ENCODE measurements at places on chromosomes 12 and 14.

- DNase-seq: no peak
These were observed 15.7 kb downstream of the PLEKHG7 start for GRCh38 chr12:92718483-92718990.

DNA sequence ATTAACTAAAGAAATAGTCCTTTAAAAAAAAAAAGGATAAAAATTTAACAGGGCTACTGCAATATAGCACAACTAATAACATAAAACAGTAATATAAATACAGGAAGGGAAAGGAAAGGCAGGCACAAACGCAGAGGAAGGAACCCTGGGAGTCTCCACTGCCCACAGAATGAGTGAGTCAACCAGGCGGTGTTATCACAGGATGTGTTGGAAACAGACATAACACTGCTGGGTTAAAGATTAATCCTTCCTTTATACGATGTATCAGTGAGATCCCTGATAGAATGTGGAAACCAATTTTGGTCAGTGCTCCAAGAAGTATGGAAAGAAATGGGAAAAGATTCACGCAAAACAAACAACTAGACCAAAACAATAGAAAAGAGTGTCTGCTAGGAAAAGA lies 47.9 kb downstream of the FGD6 start:
- no peak for DNase-seq

DNA sequence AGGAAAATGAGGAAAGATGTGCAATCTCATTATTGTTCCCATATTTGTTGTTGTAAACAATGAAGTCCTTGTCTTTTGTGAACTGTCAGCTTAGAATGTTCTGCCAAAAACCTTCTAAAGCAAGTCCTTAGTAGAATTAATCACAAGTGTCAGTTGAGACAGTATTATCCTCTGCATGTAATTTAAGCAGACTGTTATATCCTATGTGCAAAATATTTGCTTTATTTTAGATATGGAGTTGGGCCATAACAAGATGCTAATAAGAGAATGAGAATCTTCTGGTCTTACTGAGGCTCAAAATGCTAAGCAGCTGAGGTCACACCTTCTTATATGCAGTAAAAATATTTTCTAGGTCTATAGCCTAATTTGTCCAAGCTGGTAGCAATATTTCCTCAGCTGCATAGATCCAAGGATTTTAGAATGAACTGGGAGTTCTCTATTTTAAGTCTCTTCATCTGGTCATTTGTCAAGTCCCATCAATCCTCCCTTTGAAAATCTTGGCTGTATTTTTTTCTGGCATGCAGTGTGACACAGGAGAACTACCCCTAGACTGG lies 222.3 kb upstream of the NAV3 start:
- no peak for DNase-seq

GRCh38 chr14:94690486-94690885 lies 78.3 kb downstream of the SERPINA3 start:
- DNase-seq: no peak

- DNase-seq: no peak
These were observed 57.8 kb downstream of the GPR135 start for GRCh38 chr14:59407246-59408010.

DNA sequence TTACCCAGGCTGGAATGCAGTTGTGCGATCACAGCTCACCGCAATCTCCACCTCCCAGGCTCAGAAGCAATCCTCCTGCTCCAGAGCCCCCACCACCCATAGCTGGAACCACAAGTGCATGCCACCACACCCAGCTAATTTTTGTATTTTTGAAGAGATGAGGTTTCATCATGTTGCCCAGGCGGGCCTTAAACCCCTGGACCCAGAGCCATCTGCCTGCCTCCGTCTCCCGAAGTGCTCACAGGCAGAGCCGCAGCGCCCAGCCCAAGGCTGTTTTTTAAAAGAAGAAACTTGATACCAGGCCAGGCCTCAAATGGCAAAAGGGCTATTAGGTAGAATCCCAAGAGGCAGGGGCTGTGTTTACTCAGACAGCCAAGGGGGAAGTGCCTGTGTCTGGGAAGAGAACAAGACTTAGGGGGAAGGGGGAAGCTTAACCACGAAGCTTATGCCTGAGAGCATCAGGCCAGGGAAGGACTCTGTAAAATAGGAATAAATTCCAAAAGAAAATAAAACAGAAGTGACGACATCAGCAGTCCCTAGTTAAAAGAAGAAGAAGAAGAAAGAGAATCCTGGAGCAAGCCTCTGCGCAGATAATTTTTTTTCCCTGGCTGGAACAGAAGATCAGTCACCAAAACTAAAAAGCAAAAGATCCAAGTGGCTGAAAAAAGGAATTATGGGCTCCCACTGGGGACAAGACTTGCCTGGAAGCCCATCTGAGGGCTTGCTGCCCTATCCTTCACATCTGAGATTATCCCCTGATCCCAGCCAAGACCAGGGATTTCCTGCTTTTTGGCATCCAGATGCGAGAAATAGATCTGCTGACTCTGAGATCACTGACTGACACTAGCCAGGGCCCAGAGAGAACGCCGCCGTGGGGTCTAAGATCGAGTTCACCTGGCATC lies 170.5 kb downstream of the NDUFA12 start:
- no peak for DNase-seq

- no peak for DNase-seq
These were observed 12.6 kb downstream of the DLK1 start for GRCh38 chr14:100739306-100739705.

- DNase-seq: no peak
These were observed 164.5 kb upstream of the E2F7 start for GRCh38 chr12:77229640-77230442.

DNA sequence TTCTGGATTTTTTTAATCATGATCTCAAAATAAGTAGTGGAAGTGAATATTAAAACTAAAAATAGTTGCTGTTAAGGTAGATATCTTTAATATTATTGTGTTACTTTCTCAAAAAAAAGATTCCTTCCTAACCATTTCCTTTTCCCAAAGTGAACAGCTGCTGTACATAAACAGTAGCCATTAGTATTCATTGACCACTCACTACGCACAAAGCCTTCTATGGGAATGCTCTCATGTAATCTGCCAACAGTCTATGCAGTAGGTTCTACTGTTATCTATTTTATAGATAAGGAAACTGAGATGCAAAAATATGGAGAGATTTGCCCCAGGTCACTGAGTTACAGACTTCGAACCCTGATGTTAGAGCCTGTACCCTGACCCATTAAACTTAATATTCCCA lies 32.1 kb downstream of the ZFP36L1 start:
- DNase-seq: no peak

- no peak for DNase-seq
These were observed 106.8 kb upstream of the RFLNA start for GRCh38 chr12:124188084-124188483.

DNA sequence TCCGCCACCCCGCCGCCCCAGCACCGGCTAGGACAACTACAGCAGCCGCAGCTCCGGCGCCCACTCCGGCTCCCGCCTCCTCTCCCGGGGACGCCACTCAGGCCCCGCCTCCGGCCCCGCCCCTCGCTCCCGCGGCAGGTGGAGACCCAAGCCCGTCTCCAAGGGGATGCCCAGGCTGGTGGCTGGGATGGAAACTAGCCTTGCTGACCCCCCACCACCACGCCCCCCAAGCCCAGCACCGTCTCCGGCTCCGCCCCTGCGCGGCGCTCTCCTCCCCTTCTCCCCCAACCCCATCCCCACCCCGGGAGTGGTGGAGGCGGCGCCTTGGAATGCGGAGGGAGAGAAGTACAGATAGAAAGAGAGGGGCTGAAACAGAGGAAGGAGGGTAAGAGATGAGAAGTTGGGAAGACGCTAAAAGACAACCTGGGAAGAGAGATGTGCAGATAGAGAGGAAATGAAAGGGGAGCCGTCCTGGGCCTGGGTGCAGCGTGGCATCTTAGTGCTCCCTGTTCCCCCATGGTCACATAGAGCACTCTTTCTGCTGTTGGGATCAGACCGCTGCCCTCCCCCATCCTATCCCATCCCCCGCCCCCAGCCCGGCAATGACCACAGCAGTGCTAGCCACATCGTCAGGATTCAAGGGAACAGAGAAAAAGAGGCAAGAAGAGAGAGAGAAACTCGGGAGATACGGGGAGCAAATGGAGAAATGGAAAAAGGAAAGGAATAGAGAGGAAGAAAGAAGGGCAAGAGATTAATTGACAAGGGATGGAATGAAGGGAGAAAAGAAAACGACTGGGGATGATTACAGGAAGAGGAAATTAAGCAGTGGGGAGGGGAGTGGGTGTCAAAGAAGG lies at the start of gene ITGA7:
ITGA7 (minus strand) TSS at position 64 of the 854 bp plus-strand sequence. CDS start 222 bp downstream, outside the sequence.
- DNase-seq: peak; percentile 42

DNA sequence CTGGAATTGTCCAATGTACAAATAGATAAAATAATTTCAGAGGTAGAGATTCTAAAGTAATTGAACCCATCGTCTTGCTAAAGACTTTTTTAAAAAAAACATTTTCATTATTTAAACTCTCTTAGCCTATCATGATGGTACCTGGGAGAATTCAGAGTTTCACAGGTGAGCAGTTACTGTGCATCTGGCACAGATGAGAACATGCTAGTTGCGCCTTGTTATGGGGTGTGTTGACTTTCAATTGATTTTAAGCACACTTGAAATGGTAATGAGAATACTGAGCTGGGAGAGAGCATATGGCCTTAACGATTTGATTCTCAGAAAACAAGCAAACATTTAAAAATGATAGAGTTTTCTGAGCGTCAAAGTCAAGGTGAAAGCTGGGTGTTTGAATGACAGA lies 66.6 kb downstream of the FLRT2 start:
- DNase-seq: no peak

DNA sequence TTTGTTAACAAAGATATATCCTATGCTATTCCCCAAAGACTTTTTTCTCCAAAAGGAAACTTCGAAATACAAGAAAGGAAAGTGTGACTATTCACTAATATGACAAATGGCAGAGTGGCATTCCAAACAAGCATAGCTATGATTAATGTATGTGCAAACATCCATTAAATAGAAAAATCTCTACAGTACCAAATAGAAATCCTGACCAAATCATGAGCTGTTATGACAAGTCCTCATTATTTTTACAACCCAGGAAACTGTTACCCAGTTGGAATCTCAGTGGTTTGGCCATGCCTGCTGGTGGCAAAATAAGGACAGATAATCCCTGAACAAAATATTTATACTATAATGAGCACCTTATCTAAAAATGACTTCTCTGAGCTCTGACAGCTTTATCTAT lies 202.1 kb downstream of the SEC23A start:
- no peak for DNase-seq

- DNase-seq: no peak
These were observed 21.3 kb downstream of the SPX start for GRCh38 chr12:21547437-21547836.

- no peak for DNase-seq
These were observed 65.3 kb upstream of the FAM181A start for GRCh38 chr14:93861836-93862235.

- DNase-seq: peak; percentile 29
These were observed 10.7 kb upstream of the FKBP4 start for GRCh38 chr12:2783936-2784600.

DNA sequence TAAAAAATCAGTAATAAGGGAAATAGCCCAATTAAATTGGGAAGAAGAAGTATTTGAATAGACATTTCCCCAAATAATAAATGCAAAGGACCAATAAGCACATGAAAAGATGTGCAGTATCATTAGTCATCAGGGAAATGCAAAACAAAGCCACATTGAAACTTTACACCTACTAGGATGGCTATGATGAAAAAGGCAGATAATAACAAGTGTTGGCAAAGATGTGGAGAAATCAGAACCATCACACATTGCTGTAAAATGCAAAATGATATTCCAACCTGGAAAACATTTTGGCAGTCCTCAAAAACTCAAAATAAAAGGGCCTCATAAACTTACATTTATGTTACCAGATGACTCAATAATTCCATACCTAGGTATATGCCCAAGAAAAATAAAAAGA lies 131.1 kb upstream of the G2E3 start:
- no peak for DNase-seq

DNA sequence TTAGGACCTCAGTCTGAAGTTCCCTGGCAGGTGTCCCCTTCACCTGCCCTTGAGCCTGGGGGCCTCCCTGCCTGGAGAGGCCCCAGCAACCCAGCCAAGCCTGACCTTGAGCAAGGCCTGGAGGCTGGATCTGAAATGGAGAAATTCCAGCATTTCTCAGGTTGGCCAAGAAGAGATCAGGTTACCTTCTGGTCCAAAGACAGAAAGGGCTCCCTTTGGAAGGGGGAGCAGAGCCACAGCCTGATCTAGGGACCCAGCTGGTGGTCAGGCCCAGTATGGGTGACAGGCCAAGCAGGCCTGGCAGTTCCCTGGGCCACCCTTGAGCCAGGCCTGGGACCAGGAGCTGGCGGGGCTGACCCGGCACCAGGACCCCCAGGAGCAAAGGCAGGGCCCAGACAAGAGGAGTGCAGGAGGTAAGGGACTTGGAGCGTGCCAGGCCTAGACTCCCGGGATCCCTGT lies 82.8 kb downstream of the TNFAIP2 start:
- no peak for DNase-seq

DNA sequence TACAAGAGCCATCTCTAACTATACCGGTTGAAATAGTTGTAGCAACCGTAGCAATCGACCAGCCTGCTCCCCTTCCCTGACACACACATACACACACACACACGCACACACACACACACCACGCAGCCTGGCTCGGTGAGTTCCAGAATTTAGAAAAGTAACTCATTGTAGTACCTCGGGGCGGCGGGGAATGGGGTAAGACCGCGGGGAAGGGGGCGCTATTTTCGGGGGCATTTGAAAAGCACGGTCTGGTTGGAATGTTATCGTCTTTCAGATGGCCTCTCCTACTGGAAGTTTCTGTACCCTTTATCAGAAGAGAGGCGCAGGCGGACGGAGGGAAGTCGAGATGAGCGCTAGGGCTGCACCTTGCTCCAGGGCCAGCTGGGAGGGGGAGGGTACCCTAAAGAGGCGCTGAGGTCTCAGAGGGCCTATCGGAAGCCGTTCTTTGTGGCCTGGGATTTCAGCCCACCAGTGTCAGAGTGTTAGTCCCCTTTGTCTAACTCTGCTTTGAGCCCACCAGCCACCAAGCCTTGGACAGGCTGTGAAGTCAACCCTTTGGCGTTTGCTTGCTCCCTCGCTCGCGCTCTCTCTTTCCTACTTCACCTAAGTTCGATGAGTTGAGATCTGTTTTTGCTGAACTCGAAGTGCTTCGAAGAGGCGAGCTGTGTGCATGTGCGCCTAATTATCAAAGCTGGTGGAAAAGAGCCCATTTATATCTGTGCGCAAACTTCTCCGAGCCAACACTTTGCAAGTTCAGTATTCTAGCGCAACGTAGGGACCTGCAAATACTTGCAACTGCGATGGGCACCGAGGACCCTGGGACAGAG lies 837 bp downstream of the COL2A1 start:
- peak; percentile 20 for DNase-seq

Data from naive thymus-derived CD4-positive, alpha-beta T cell (primary cell).